Inflammatory macrophage treated with lipopolysaccharide for 4 hours (primary cell): ENCODE measurements at places on chromosomes 5 and 9.

DNA sequence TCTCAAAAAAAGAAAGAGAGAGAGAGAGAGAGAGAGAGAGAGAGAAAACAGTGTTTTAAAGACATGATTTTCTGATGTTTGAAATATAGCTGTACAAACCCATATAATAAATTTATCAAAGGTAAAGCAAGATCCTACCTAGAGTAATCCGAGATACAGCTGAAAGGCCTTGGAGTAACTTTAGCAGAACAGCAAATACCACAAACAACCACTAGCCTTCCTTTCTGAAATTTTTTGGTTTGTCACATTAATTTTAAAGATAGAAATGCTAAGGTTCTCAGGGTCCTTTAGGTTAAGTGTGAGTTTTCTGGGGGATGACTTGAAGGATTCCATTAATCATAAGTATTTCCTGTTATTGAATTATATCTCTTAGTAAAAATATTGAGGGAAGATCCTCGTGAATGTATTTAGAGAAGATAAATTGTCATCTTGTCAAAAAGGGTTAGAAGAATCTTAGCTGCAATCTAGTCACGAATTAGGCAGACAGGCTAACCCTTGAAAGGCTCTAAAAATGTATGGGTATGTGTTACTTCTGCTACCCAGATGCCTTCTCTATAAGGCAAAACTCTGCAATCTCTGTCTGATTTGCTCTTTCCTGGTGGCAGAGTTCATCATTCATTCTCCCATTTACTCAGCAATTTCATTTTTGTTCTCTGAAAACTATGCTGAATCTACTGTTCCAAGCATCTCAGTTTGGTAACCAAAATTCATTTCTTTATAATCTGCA lies 27.3 kb downstream of the F2RL2 start:
- no peak for DNase-seq

- DNase-seq = no peak
Measured at GRCh38 chr5:19880859-19881436, 107.1 kb downstream of the CDH18 start.

GRCh38 chr5:8826508-8826907 lies 719.4 kb downstream of the SEMA5A start:
- DNase-seq = no peak

GRCh38 chr5:35988529-35988928 lies 2.7 kb downstream of the UGT3A1 start:
- DNase-seq = peak; percentile 3

DNA sequence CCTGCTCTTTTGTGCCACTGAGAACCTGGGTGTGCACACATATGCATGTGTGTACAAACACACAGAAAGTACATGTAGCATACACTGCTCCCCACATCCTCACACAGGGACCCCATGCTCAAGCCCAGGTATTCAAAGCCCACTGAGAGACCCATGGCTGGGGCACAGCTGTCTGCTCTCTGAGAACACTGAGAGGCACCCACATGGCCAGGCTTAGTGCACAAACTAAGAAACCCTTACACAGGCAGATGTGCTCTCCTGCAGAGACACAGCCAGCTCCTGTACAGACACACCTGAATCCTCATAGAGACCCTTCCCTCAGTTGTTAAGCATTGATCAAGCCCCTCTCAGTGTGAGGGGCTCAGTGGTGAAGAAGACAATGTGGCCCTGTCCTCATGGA lies 92.5 kb downstream of the CACNA1B start:
- no peak for DNase-seq

GRCh38 chr9:129746092-129746777 lies 6.6 kb downstream of the PTGES start:
- peak; percentile 49 for DNase-seq

GRCh38 chr9:2028888-2029287 lies 13.7 kb downstream of the SMARCA2 start:
- DNase-seq = no peak

DNA sequence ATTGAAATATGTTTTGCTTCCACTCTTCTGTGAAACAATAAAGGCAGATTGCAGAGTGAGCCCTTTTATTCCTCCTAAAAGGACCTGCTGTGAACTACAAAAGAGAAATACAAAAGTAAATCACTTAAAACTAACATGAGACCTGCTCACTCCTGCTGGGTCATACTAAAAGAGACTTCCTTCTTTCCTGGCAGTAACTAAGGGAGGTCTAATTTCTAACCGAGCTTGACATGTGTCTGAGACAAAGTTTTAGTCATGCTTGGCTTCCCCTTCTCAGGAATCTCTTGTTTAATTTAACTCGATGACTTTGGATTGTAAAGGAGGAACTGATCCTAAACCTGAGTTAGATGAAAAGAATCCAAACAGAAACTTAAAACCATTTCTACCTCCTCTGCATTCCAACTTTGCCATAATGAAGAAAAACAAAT lies 86.4 kb upstream of the CDH6 start:
- DNase-seq = no peak

GRCh38 chr5:167442922-167443321 lies 848.5 kb upstream of the WWC1 start:
- DNase-seq = no peak

DNA sequence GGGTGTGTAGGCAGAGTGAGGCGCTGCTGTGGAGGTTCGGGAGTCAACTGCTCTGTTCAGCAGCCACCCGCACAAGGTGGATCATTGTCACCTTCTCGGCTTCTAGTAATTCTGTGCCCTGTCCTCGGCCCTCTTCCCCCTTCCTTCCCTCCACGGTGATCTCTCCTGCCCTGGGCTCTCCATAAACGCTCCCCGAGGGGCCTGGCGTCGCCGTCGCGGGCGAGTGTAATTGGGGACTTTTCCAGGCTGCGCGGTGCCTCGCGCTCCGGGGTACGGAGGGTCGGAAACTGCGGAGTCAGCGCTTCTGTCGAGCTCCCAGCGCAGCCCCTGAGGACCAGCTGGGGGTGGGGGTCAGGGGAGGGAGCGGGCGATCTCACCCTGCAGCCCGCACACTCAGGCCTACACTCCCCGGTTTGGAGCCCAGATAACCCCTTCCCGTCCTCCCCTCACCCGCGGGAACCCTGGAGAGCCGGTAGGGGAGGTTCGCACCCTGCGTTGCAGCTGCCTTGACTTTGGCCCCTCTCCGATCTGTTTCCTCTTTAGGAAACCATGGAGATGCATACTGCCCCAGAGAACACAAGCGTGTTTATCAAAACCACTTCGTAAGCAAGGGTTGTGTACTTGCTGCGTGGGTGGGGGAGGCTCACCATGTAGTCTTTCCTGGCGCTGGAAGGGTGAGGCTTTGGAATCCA lies 188.3 kb upstream of the ZNF618 start:
- DNase-seq = no peak

DNA sequence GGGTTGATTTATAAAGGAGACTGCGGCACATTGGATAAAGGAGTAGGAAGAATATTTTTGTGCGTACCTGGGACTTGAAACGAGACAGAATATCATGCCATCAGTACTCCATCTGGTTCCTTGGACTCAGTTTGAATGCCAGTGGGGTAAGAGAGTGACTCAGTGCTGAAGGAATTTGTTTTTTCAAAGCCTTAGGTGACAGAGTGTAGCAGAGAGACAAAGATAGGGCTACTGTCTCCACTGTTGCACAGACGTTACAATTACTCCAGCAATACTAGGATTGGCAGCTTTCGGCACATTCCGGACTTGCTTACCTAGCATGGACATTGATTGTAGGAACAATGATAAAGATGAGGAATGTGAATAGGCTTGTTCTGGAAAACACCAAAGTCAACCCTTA lies 250.7 kb downstream of the KCTD16 start:
- DNase-seq = no peak

DNA sequence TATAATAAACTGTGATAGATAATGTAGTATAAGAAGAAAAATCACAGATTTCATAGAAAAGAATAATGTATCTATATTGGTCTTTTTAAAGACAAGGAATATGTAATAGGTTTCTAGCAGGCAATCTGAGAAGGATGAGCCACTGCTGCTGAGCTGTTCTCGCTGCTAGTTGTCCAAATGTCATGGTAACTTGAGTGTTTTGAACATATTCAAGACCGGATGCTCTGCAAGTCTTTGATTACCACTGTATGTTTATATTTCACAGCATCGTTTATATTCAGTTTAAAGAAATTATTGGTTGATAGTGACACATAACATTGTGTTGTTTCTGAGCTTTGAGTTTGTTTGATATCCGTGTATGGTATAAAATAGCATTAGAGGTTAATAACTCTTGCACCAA lies 9.6 kb downstream of the C5orf47 start:
- DNase-seq = no peak

DNA sequence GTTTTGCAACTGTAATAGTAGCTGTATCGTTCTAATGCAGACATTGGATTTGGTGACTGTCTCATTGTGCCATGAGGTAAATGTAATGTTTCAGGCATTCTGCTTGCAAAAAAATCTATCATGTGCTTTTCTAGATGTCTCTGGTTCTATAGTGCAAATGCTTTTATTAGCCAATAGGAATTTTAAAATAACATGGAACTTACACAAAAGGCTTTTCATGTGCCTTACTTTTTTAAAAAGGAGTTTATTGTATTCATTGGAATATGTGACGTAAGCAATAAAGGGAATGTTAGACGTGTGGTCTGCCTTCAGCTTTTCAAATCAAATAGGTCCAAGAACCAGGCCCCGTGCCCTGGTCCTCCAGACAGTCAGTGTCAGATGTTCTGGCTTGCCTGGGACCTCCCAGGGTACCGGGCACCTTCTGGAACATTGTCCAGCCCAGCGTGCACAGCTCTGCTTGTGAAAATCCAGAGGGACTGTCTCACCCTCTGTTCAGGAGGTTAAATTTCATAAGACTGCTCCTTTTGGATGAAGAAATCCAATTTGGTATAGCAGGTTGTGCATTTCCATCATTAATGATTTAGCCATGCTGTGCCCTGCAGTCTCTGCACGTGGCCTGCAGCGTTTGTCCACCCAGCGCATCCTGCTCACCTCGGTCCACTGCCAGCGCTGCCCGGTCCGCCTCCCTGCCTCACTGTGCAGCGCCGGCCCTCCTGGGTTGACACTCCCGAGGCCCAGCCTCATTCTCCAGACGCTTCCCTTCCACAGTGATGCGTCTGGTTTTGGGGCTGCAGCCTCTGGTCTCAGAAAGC lies 6.6 kb upstream of the AHRR start:
- DNase-seq = no peak

- no peak for DNase-seq
Measured at GRCh38 chr5:160774666-160775315, 77.2 kb downstream of the ATP10B start.

- DNase-seq = peak; percentile 79
Measured at GRCh38 chr5:72366324-72366976, 46.3 kb downstream of the PTCD2 start.

DNA sequence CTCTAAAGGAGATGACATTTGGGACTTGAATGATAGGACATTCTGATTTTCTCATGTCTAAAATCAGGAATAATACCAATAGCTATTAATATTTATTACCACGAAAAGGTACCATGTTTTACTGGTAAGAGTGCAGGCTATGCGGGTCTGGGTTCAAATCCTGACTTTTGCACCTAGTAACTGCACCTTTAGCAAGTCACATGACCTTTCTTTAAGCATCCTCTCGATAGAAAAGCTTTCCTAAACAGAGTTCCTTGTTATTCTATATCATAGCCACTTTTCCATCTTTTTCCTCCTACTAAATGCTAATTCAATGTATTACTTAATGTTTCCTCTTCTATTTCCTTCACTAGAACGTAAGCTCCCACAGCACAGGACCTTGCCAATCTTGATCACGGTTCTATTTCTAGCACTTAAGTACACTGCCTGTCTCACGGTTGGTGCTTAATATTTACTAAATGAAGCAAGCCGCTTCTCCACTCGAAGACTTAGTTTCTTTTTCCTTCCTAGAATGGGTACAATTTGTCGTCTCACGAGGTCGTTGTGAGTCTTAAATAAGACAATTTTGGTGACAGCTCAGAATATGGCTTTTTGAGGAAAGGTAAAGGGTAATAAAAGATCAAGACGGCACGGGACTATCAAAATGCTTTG lies 816 bp downstream of the RBM18 start:
- DNase-seq = peak; percentile 49

DNA sequence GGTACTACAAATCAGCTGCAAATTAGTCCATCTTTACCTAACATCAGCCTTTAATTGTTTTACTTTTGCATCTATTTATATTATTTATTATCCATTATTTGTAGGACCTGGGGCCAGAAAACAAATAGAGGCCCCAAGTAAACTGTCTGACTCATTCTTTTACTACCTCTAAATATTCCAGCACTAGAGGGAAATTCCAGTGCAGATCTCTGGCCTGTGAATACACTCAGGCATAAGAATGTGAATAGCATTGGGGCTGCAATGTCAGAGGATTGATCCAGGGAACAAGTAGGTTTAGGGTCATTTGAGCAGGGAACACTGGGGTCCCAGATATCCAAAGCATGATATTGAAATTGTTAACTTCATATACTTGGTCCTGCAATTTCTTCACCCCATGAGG lies 176.6 kb upstream of the TYRP1 start:
- no peak for DNase-seq

- DNase-seq = no peak
Measured at GRCh38 chr9:27088981-27089380, 20.0 kb upstream of the TEK start.

DNA sequence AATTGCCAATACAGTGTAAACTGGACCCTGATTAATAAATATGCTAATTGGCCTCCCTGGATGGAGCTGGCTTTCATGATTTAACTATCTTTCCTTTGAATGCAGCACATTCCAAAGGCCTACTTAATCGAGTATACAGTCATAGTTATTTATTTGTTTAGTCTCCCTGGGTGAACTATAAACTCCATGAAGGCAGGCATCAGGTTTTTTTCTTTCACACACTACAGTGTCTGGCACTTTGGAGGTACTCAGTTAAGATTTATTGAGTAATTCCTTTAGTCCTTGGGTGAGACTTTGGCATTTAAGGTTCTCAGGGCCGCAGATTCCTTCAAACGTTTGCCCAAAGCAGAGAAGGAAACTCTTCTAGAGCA lies 20.5 kb downstream of the RUSC2 start:
- no peak for DNase-seq

- DNase-seq = no peak
Measured at GRCh38 chr5:159518371-159518770, 188.1 kb upstream of the IL12B start.

- peak; percentile 69 for DNase-seq
Measured at GRCh38 chr5:14724633-14725032, 60.1 kb downstream of the OTULIN start.

DNA sequence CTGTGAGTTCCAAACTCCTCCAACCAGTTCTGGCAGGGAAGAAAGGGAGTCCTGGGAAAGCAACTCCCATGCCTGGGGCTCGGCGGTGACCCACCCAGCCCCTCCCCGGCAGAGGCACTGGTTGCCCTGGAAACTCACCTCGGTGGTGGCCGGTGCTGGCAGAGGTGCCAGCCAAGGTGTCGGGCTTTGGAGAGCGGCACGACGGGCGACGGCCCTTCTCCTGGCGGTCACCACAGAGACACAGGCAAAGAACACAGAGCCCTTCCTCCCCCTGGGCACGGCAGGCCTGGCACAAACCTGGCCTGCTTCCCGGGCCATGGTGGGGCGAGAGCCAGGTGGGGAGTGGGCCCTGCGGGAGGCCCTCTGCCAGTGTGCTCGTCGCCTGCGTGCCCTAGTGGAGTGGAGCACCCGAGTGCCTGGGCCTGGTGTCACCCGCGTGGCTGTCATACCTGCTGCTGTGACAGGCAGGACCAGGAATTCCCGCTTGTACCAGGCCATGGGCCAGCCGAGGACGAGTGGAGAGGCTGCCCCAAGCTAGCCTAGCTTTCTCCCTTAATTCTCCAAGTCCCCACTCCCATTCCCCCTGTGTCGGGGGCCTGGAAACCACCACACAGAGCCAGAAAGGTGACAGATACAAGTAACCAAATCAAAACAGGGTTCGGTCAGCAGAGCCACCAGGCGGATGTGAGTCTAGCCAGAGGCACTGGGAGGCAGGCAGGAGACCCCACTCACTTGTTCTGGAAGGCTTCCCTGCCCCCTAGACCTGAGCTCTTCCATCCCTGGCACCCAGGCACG lies 8.2 kb upstream of the RALGDS start:
- no peak for DNase-seq

GRCh38 chr9:79568337-79569101 lies 3.2 kb upstream of the TLE4 start:
- DNase-seq = peak; percentile 76
